ENCODE measurements at places on chromosomes 5 and 9.

DNA sequence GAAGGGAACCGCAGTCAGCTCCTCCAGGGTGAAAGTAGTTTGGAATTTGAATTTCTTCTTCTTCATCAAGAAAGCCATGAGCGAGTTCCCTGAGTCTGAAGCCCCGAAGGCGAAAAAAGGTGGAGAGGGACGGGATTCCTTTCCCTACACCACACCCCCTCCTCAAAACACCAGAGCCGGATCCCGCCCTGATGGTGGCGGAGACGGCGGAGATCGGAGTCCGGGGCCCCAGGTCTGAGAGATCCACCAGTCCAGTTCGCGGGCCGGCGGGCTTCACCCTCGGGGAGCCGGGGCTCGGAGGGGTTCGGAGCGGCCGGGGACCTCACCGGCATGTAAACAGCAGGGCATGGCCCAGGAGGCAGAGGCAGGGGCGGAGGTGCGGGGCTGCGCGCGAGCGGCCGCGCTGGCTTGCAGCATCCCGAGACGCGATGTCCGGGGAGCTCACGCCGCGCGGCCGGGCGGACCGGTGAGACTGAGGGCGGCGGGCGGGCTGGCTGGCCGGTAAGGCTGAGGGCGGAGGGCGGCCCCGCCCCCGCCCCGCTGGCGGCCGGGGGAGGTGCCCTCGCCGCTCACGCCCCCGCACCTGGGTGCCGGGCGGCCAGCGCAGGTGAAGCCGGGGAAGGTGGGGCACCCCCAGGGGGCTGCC lies 606 bp downstream of the EEIG1 start:
- DNase-seq = peak; percentile 78

GRCh38 chr9:108515856-108516255 lies 339.9 kb downstream of the ACTL7B start:
- DNase-seq = no peak

DNA sequence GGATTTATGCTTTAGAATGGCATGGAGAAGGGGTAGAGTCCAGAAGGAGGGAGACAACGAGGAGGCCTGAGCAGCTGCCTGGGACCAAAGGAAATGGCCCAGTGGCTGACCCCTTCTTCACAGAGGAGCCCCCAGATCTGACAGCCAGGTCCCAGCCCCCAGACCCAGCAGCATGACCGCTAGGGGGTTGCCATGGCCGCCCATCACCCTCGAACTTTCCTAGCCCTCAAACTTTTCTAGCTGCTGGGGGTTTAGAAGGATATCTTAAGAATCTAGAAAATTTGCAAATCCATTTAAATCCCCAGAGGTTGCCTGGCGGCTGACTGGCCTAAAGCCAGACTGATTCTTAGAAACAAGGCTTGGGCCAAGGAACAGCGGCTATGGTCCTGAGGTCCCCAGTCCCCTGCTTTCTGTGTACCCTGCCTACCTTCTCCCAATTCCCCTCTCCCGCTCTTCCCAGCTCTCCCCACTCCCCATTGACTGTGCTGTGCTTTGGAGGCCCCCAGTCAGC lies 972 bp downstream of the PDGFRB start:
- no peak for DNase-seq

GRCh38 chr5:133930061-133930812 lies 38.2 kb downstream of the C5orf15 start:
- no peak for DNase-seq

DNA sequence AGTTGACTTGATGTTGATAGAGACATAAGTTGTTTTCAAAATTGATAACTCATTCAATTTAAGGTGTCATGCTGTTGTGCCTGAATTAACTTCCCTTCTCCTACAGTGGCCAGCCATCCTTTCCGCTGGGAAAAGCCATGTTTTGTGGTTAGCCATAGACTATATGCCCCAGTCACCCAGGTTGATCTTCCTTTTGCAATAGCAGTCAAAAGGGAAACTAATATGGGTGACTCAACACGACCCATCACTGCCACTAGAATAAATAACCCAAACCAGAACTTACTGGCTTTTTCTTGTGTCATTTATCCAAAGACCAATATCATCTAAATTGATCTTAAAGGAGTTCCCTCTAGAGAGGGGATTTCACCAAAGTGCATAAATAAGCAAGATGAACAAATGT lies 87.4 kb downstream of the PTCD2 start:
- no peak for DNase-seq

- DNase-seq = no peak
Measured at GRCh38 chr5:5716665-5717064, 294.2 kb downstream of the ICE1 start.
